NCI-H1092 (cell line): ENCODE measurements at places on chromosomes 2 and 18.

DNA sequence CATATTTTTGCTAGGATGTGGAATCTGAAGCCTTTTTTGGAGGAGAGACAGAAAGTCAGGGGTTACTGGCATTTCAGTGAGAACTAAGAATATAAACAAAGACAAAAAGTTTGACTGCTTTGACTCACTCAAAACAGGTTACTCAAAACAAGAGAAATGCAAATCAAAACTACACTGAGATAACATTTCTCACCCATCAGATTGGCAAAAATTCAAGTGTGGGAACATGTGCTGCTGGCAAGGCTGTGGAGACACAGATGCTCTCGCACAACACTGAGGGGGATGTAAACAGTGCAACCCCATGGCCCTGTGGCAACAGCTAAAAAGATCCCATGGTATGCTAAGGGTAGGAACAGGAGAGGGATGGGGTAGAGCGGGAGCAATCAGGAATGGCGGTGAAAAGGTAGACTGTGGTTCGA is 86.6 kb downstream of the DTNB start:
- DNase-seq = no peak

- no peak for DNase-seq
Measured at GRCh38 chr2:235639885-235640284, 146.0 kb downstream of the AGAP1 start.

- DNase-seq = no peak
Measured at GRCh38 chr2:69931832-69932595, 17.1 kb downstream of the MXD1 start.

GRCh38 chr18:24657444-24657842 is 197.0 kb downstream of the HRH4 start:
- no peak for DNase-seq

- peak; percentile 31 for DNase-seq
Measured at GRCh38 chr2:197871780-197872456, 67.5 kb downstream of the PLCL1 start.

GRCh38 chr2:100730290-100730868 is 89.6 kb upstream of the NPAS2 start:
- DNase-seq = no peak

- no peak for DNase-seq
Measured at GRCh38 chr2:197240421-197241041, 70.0 kb downstream of the ANKRD44 start.
